Iris pigment epithelial cell (primary cell): ENCODE measurements at places on chromosomes 11 and 22.

GRCh38 chr11:78982473-78982872 lies 407.8 kb upstream of the NARS2 start:
- no peak for DNase-seq

DNA sequence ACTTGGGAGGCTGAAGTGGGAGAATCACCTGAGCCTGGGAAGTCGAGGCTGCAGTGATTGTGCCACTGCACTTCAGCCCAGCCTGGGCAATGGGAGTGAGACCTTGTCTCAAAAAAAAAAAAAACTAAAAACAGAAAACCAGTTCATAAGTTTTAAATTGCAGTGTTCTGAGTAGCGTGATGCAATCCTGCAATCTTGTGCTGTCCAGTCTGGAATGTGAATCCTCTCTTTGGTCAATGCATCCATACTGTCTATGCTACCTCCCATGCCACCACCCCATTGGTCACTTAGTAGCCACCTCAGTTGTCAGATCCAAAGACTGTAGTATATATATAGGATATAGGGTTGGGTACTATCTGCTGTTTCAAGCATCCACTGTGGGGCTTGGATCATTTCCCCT lies 11.1 kb downstream of the YAP1 start:
- peak; percentile 48 for DNase-seq

DNA sequence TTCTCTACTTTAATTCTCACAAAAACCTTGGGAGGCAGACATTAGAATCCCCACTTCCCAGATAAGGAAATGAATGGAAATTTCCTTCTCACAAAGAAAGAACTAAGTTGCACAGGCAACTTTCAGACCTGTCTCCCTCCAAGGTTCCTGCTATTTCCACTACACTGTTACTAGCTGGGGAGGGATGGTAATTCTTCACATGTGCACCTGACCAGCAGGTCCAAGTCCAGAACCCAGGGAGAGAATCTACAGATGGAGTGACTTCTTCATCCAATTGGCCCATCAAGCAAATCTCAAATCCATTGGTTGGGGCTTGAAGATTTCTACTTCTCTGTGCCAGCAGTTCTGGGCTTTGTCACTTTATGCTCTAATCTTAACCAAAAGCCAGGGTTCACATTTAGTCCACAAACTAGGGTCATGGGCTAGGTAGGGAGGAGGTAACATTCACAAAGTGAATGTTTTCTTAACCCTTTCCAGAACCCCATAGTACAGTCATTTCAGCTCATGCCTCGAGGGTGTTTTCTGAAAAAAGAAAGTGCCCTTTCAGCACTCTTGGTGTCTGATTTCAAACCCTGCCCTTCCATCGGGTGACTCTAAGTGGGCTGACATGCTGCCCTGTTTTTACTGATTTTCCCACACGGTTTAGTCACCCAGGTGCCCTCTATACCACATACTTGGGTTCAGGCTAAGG lies 2.7 kb downstream of the POU2AF1 start:
- no peak for DNase-seq

DNA sequence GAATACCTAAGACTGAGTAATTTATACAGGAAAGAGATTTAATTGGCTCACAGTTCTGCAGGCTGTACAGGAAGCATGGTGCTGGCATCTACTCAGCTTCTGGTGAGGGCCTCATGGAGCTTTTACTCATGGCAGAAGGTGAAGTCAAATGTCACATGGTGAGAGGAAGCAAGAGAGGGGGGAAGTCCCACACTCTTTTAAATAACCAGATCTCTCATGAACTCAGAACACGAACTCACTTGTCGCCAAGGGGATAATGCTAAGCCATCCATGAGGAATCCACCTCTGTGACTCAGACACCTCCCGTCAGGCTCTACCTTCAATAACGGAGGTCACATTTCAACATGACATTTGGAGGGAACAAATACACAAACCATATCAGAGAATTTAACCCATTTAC lies 42.2 kb downstream of the BIRC2 start:
- DNase-seq = peak; percentile 17

DNA sequence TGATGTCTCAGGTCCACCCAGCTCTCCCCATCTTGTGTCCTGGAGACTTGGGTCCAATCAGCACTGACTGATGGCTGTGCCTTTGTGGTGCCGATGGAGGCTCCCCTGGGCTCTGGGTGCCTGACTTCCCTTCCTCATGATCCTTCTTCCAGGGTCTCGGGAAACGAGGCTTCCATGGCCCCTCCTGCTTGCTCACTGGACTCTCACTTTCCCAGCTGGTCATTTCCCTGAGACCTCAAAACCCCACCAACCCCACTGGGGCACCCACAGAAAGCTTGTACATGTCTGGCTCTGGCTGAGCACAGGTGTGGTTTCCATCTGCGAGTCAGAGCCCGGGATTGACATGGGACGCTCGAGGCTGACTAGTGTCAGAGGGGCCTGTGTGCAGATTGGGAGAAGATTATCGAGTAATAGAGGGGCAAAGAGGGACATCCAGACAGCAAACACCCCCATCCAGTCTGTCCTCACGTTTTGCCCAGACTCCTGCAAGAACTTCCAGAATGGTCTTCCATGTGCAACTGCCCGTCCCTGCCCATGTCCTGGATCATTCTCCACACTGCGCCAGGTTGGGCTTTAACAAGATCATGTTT lies 15.1 kb downstream of the APOL1 start:
- no peak for DNase-seq
